Activated naive CD8-positive, alpha-beta T cell treated with anti-CD3 and anti-CD28 coated beads for 36 hours (primary cell): ENCODE measurements at places on chromosomes 11 and 22.

GRCh38 chr11:34629711-34630110 lies 8.8 kb downstream of the EHF start:
- no peak for DNase-seq

DNA sequence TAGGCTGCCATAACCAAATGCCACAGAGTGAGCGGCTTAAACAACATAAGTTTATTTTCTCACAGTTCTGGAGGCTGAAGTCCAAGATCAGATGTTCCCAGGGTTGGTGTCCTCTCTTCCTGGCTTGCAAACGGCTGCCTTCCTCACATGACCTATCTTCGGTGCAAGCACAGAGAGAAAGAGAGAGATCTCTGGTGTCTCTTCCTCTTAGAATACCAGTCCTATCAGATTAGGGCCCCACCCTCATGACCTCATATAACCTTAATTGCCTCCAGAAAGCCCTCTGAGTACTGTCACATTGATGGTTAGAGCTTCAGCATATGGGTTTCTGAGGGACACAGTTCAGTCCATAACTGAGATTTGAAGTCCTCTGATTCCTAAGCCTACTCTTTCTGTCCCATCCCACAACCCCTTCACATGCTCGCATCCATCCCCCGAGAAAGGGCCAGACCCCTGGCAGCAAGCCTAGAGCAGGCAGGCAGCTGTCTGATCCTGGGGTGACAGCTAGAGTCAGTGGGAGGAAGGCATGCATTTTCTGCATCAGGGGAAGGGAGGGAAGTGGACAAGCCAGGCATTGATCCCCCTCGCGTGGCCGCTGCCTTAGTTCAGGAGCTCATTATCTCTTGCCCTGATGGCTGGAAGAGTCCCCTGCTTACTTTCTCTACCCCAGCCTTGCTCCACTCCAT lies 114.1 kb downstream of the FAR1 start:
- no peak for DNase-seq

GRCh38 chr11:63552921-63553320 lies 10.3 kb downstream of the PLAAT2 start:
- DNase-seq: no peak

GRCh38 chr22:23831781-23832180 lies 7.0 kb downstream of the DERL3 start:
- DNase-seq: no peak

GRCh38 chr11:131331010-131331409 lies 39.4 kb upstream of the NTM start:
- no peak for DNase-seq

DNA sequence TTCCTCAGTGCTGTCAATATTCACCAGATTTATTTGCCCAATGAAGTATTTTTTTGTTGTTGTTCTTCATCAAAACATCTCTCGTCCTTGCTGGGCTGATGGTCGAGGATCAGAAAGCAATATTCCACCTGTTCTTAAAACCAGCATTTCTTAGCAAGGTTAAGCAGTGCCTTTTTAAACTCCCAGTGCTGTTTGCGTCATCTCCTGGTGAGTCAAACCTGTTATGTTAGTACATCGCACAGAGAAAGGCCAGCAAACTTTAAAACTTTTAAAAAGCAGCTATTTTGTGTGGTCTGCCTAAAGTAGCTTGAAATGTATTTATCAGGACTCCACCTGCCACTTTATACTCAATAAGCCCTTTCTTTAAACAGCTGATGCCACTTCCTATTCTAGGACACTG lies 802.0 kb downstream of the KCNA4 start:
- DNase-seq: no peak

DNA sequence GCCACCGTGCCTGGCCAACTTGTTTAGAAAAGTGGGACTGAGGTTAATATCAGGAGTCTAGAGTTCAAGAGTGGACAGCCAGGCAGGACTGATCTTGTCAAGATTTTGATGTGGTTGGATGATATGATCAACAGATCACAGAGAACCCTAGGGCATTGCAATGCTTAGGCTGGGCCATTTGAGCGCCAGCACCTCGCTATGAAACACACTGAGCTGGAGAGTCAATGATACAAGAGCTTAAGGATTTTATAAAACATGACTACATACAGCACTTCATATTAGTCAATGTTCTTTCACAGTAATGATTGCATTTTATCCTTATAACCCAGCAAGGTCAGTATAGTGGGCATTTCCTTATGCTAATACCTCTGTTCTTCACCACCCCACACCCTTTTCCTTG lies 15.4 kb upstream of the PEX26 start:
- DNase-seq: no peak

DNA sequence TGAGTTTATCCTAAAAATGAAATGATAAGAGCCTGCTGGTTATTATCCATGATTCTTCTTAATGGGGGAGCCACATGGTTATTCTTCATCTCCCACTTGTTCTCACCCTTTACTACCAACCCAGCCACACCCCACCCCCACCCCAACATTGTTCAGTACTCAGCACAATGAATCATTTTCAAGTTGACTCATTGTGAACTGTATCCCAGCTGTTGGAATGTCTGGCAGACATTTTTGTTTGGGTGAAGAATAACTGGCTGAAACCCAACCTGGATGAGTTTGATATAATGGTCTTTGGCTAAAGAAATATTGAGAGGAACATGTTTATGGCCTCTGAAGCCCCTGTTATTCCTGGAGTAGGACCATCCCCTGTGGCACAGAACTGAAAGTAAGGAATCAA lies 136.2 kb downstream of the ELP4 start:
- no peak for DNase-seq

- DNase-seq: no peak
Measured at GRCh38 chr11:119671051-119671450, 57.9 kb downstream of the NECTIN1 start.

- DNase-seq: no peak
Measured at GRCh38 chr11:61873588-61874376, 17.6 kb downstream of the FADS3 start.

DNA sequence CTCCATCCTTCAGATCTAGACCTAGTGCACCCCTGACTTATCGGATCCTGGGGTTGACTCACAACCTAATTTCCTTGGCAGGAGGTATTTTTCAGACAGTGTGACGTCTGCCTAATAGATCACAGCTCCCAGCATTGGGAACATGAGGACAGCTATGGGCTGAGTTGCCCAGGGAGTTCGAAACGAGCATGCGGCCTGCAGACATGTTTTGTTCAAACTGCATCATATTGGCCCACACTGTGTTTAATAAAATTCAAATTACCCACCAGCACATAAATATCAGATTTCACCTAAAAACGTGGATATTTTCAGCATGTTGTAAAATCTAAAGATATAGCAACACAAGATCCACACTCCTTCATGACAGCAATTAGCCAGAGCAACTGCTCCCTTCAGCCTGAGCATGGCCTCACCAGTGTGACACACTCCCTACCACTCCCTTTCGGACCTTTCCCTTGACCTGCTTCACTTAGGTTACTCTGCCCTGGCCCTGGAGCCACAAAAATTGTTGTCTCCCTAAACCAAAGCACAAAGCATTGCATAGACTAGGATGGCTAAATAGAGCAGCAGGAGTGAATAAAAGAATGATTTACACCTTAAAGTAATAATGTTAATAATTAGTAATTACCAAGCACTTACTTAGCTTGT lies 53.6 kb upstream of the USP47 start:
- no peak for DNase-seq

- peak; percentile 8 for DNase-seq
Measured at GRCh38 chr22:22030493-22031182, 48.1 kb upstream of the TOP3B start.

DNA sequence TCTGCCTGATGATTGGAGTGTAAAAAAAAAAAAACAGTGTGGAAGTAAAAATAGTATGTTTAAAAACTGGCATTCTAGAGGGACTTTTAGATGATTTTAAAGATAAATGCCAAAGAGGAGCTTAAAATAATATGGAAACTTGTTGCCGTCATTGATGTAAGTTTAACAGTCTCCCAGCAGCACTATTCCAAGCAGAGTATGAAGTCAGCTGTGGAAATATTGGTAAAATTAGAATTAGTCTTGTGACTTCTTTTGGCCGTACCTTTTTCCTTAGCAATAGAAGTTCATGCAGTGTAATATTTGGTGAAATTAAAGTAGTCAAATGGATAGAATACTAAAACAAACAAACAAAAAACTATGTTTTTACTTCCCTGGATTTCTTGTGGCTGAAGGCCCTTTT lies 134.9 kb downstream of the METTL15 start:
- DNase-seq: no peak

GRCh38 chr11:109945626-109946321 lies 147.4 kb upstream of the ZC3H12C start:
- DNase-seq: no peak

- no peak for DNase-seq
Measured at GRCh38 chr22:45286854-45287551, 2.3 kb downstream of the UPK3A start.

DNA sequence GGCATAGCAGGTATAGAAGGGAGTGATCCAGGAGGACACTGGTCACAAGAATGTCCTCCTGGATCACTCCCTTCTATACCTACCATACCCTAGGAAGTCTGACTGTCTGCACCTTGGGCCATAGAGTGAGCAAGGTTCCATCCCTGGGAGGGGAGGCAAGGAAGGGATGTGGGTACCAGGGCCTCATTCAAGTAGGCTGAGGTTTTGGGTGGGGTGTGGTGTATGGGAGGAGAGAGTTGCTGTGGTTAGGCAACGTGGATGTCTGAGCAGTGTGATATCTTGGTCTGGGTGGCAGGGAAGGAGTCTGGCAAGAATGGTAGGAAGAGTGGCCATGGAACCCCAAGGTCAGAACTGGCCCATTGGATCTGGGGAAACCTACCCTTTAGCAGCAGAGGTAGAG lies 13.2 kb downstream of the PPFIBP2 start:
- peak; percentile 26 for DNase-seq

DNA sequence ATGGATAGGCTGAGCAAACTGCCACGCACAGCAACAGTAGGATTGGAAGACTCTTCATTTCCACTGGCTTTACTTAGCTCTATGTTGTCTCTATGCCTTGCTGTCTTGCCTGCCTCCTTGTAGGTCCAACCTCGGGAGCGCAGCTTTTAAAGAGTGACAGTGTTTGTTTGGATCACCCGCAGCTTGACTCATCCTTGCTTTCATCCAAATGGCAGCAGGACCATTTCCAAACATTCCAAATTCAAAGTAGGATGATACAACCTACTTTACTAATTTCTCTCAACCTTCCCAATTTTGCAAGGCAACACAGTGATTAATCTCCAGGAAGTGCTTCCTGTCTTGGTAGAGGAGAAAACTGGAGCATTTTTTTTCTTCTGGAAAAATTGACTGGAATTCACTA lies at the start of gene MMP3:
Gene MMP3, minus strand, starts transcription at position 121 of the 400 bp plus-strand sequence. Its CDS starts 63 bp downstream, at position 58.
- no peak for DNase-seq

DNA sequence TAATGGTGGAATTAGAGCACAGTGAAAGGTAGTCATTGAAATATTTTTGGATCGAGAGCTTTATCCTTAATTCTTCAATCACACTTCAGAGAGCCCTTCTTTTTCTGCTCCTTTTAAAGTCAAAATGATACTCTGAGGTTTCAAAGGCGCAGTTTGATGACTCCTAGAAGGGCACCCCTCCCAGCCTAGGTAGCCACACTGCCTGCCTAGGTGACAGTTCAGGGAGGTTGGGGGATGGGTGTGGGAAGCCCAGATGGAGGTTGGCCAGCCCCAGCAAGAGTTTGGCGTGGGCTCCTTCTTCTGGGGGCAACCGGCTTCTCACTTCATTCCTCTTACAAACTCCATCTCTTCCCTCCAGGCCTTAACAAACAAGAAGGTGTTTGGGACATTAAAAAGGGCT lies 28.6 kb upstream of the PHF21A start:
- no peak for DNase-seq

DNA sequence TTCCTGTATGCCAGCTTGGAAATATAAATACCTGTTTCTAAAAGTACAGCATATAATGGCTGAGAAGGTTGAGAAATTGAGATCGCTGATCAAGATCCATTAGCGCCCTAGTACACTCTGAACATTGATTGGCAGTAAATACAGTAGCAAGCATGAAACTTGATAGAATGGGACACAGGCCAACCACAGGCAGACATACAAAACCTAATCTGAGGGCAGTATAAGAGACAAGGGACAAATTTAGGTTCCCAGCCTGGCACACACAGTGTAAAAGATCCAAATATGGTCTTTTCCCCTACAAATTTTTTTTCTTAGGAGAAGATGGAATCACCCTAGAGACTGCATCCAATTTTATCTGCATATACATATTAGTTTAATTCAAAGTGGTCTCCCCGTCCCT lies 126.5 kb upstream of the ARHGAP42 start:
- no peak for DNase-seq

DNA sequence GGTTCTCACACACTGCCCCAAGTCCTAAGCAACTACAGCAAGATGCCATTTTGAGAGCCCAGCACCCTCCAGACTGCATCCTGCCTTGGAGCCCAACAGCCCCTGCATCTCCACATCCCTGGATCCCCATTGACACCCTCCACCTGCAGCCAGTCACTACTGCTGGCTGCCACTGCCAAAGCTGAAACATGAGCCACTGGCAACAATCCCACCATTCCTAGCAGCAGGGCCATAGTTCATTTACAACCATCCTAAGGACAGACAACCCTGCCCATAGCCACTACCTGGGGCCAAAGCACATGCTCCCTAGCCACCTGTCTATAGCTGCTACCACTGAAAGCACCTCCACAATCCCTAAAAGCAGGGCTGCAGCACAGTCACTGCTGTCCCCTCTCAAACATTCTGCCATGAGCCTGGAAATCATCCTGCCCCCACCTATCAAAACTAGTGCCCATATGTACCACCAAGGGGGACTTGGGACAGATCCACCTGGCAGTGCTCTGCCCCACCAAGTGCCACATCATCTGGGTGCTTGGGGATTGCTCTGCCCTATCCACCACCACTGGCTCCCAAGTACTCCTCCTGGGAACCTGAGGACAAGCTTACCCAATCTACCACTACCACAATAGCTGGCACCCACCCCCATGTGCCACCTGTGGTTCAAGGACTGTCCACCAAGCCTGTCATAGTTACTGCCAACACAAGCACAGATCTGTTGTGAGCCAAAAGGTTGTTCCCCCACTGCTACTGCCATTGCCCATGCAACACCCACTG lies 138.8 kb upstream of the SOX6 start:
- DNase-seq: no peak

- DNase-seq: no peak
Measured at GRCh38 chr11:85423316-85423715, 203.8 kb downstream of the DLG2 start.

GRCh38 chr11:131665344-131665968 lies 295.0 kb downstream of the NTM start:
- DNase-seq: no peak

DNA sequence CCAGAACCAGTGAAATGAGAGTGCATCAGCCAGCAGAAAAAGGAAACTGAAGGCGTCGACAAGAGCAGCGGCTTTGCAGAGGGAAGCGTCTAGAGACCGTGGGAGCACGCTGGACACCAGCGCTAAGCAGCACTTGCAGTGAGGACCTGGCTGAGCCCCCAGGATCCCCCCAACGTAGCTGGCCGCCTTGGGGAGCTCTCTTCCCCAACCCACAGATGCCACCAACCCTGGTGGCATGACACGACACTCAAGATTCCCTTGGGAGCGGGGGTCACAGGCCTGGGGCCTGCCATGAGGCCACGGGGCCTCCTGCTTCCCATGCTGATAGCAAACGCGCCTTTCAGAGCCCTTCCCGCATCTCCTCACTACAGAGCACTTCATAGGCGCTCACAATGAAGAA lies 13.4 kb upstream of the TESMIN start:
- no peak for DNase-seq

GRCh38 chr11:15660496-15660895 lies 545.8 kb downstream of the INSC start:
- DNase-seq: no peak
